ENCODE measurements at places on chromosomes 7 and 10.

DNA sequence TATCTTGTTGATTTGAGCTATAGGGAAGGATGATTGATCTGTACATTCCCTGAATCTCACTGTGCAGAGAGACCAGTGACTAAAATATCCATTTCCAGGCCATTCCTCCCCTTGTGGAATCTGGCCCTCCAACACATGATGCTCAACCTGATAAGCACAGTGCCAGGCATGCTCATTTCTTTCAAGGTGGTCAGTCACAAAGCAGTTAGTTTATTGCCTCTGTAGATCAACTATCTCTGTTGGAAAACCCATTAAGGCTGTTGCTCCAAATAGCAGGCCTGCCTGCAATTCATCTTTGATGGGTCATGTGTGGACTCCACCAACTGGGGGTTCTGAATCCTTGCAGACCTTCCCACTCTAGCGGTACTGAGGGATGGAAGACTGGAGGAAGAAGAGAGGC lies 168.6 kb upstream of the FOXK1 start:
- no peak for DNase-seq
- no peaks in the 10 kb centered on the region for H3K4me1 ChIP-seq
- no peak overlapping the region for H3K4me3 ChIP-seq
- H3K27ac ChIP-seq: no peak overlapping the region

GRCh38 chr10:10598297-10598696 lies 419.4 kb upstream of the CELF2 start:
- no peaks in the 10 kb centered on the region for H3K36me3 ChIP-seq
- no peak for DNase-seq
- no peaks in the 10 kb centered on the region for H3K27me3 ChIP-seq

DNA sequence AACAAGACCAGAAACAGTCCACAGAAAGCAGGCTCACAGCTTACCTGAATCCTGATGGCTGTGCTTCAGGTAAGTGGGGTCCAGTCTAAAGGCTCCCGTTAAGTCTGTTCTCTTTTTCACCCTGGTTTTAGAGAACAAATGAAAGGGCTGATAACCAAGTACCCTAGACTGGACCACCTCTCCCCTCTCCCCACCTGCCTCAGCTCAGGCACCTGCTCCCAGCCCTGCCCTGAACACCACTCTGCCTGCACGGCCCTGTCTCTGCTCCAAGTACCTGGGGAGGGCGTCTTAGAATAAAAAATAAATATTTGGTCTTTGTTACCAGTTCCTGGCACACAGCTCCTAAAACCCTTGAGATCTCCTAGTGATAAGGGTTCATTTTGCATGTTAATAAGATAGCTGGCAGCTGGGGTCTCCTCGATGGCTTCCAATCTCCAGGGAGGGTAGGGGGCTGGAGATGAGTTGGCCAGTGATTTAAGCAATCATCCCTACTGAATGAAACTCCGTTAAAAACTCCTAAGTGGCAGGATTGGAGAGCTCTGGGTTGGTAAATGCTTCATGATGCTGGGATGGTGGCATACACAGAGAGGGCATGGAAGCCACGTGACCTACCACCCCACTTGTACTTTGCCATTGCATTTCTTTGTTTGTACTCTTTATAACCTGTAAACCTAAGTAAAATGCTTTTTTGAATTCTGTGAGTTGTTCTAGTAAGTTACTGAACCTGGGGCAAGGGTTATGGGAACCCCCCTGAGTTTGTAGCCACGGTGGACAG lies 29.8 kb upstream of the FIGNL1 start:
- H3K4me3 ChIP-seq: no peak overlapping the region
- no peaks in the 10 kb centered on the region for H3K36me3 ChIP-seq
- H3K4me1 ChIP-seq: peaks cover 10% of the 10 kb centered on the region
- no peak for DNase-seq

- DNase-seq: no peak
- no peaks in the 10 kb centered on the region for H3K27me3 ChIP-seq
- no peaks in the 10 kb centered on the region for H3K36me3 ChIP-seq
Measured at GRCh38 chr10:118032564-118032963, 14.2 kb downstream of the RAB11FIP2 start.

DNA sequence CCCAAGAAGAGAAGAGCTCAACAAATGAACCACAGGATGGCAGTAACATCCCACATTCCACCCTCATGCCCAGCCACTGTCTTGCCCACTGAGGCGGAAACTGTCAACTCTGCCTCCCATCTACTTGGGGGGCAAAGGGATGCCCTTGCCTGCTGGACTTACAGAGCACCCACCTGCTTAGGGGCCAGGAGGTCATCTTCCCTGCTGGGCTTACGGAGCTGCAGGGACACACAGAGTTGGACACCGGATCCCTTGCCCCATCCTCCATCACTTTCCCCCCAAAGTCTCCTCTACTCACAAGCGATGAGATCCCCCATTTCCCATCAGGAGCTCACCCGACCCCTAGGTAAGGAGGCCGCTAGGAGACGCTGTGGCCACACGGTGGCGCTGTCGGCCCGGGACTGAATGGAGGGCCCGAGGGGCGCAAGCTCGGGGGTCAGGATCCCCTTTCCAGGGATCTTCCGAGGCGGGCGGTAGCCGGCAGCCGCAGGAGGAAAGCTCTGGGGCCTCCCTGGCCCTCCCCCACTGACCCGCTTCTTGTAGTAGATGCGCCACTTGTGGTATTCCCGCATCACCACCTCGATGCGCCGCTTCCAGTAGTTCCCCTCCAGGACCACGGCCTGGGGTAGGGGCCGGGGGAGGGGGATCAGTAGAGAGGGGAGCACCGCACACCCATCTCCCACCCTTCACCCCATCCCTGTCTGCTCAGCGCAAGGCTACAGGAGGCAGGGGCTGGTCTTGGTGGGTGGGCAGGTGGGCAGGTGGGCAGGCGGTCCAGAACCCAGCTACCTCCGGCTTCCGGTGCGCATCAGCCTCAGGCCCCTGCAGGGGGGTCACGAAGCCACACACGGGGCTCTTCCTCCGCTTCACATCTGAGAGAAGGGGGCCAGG lies 17.3 kb downstream of the MLXIPL start:
- DNase-seq: peak; percentile 93
- H3K27me3 ChIP-seq: peaks cover 4% of the 10 kb centered on the region
- H3K36me3 ChIP-seq: no peaks in the 10 kb centered on the region
- peak overlapping the region; percentile 57 for H3K27ac ChIP-seq
- peak overlapping the region; percentile 71 for H3K4me3 ChIP-seq
- peaks cover 3% of the 10 kb centered on the region for H3K4me1 ChIP-seq

DNA sequence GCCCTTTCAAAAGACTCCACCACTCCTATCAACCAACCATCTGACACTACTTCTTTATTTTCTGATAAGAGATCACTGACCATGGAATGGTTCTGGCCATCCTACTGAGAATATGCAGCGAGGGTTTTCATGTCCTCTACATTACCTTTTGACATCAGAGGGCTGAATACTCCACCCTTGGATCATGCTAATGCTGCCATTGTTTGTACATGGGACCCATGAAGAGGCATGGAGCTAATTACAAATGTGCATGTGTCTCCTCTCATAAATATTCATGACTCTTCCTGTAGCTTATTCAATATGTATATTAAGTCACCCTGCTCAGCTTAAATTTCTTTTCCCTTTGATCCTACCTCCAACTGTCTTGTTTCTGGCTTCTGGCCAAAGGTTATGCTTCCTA lies 1065.8 kb upstream of the GHITM start:
- H3K36me3 ChIP-seq: peaks cover 16% of the 10 kb centered on the region
- no peak overlapping the region for H3K4me3 ChIP-seq
- H3K27ac ChIP-seq: no peak overlapping the region
- H3K27me3 ChIP-seq: no peaks in the 10 kb centered on the region
- H3K4me1 ChIP-seq: peaks cover 22% of the 10 kb centered on the region

GRCh38 chr7:156777364-156778069 lies 115.5 kb downstream of the LMBR1 start:
- no peak for DNase-seq
- peaks cover 3% of the 10 kb centered on the region for H3K4me1 ChIP-seq
- H3K27me3 ChIP-seq: no peaks in the 10 kb centered on the region
- H3K36me3 ChIP-seq: peaks cover 3% of the 10 kb centered on the region

- H3K36me3 ChIP-seq: no peaks in the 10 kb centered on the region
- DNase-seq: no peak
- peaks cover 15% of the 10 kb centered on the region for H3K4me1 ChIP-seq
- no peaks in the 10 kb centered on the region for H3K27me3 ChIP-seq
- peak overlapping the region; percentile 58 for H3K27ac ChIP-seq
- H3K4me3 ChIP-seq: no peak overlapping the region
Measured at GRCh38 chr10:74875966-74876365, 49.6 kb downstream of the KAT6B start.

DNA sequence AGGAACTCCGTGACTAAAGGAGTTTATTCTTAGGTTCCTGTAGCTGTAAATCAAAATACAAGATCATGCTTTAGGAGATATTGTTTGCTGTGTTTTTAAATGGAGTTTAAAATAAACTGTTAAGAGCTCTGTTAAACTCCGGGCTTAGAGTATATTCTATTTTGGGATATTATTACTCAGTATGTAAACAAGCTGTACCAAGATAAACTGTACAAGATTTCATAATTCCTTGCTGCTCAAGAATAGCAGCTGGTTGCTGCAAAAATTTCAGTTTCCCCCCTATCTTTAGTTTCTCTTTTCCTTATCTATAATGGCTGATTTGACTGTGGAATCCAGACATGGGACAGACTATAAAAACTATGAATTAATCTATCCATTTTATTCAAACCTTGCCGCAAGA lies 215.7 kb downstream of the HTR7 start:
- no peak overlapping the region for H3K27ac ChIP-seq
- no peak overlapping the region for H3K4me3 ChIP-seq
- H3K36me3 ChIP-seq: peaks cover 11% of the 10 kb centered on the region
- DNase-seq: no peak
- peaks cover 29% of the 10 kb centered on the region for H3K4me1 ChIP-seq

- peaks cover 5% of the 10 kb centered on the region for H3K27me3 ChIP-seq
- no peaks in the 10 kb centered on the region for H3K4me1 ChIP-seq
- no peak for DNase-seq
- peaks cover 12% of the 10 kb centered on the region for H3K36me3 ChIP-seq
- no peak overlapping the region for H3K27ac ChIP-seq
Measured at GRCh38 chr7:46478046-46478445, 557.0 kb upstream of the IGFBP3 start.

All from WTC11 (cell line).